ENCODE measurements at places on chromosomes 6 and 20. TPM values are rescaled to one million over a fixed set of nuclear protein-coding genes. Genes with fewer than 3 reads are reported as not detected.

The SLC52A3 gene
- total RNA-seq: 15.4 TPM

The IRAK1BP1 gene
- 3.4 TPM for total RNA-seq

The OTOR gene
- not detected for total RNA-seq

The ERVFRD-1 gene
- total RNA-seq: 0.19 TPM

The RIPPLY2 gene
- total RNA-seq: not detected

The CST2 gene
- not detected for total RNA-seq

The HTR1E gene
- not detected for total RNA-seq

The SNRPB2 gene
- total RNA-seq: 42.1 TPM

The OPN5 gene
- not detected for total RNA-seq

The ATP6V1G2 gene
- total RNA-seq: 0.55 TPM

The PKHD1 gene
- 0.20 TPM for total RNA-seq

The SALL4 gene
- 0.41 TPM for total RNA-seq

The LY6G5B gene
- total RNA-seq: 15.5 TPM

The DNMT3B gene
- 1.3 TPM for total RNA-seq

The SFTA2 gene
- not detected for total RNA-seq

The PPP1R14C gene
- total RNA-seq: 33.5 TPM

The MCHR2 gene
- not detected for total RNA-seq

The CLDN20 gene
- total RNA-seq: not detected

The FOXQ1 gene
- total RNA-seq: 0.58 TPM

The C20orf141 gene
- not detected for total RNA-seq

The MACROD2 gene
- 3.2 TPM for total RNA-seq

The LRRC73 gene
- total RNA-seq: 0.23 TPM

The PNLDC1 gene
- 1.3 TPM for total RNA-seq

The PRIM2 gene
- 12.7 TPM for total RNA-seq

The CD109 gene
- 4.4 TPM for total RNA-seq

The SLC24A3 gene
- 34.9 TPM for total RNA-seq

The FGD2 gene
- 14.1 TPM for total RNA-seq

The SUMO4 gene
- total RNA-seq: 1.7 TPM

The PBOV1 gene
- total RNA-seq: not detected
